Stimulated activated CD4-positive, alpha-beta T cell treated with anti-CD3 and anti-CD28 coated beads, Interleukin-12 subunit alpha, Interleukin-12 subunit beta, amount 100 ng/mL, for 4 hours (primary cell): ENCODE measurements at places on chromosomes 1 and 21.

DNA sequence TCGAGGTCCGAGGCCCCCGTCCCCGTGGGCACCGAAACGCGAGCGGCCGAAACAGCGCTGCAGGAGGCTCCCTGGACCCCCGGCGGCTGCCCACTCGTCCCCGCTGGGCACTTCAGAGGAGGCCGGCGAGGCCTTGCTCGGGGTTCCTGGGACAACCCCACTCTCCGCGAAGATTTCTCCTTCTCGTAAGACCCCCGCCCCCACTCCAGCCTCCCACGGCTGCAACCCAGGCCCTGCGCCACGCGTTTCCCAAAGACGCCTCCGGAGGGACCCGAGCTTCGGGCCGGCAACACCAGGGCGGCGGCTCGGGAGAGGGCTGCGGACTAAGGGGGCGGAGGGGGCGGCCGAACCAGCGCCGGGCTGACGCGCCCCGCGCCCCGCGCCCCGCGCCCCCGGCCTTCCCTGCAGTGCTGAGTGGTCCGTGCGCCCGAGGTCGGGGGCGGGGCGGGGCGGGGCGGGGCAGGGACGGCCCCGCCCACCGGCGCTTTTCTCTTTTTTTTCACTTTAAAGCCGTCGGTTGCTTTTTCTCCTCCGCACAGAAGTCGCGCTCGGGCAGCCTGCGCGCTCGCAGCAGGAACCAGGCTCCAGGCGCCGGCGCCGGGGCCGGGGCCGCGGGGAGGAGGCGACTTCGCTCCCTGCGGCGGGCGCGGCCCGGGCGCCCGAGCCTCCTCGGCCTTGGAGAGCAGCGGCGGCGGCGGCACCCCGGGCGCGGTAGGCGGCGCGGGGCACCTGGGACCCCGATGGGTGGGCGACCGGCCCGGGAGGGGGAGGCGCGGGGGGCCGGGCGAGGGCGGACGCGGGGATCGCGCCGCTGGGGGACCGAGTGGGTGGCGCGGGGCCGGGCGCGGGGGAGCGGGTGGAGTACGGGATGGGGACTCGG lies at the start of gene SPSB1:
Gene SPSB1 (plus strand): TSS at position 534 of the 880 bp plus-strand sequence. CDS start 62,998 bp downstream, outside the sequence.
- peak; percentile 62 for DNase-seq

DNA sequence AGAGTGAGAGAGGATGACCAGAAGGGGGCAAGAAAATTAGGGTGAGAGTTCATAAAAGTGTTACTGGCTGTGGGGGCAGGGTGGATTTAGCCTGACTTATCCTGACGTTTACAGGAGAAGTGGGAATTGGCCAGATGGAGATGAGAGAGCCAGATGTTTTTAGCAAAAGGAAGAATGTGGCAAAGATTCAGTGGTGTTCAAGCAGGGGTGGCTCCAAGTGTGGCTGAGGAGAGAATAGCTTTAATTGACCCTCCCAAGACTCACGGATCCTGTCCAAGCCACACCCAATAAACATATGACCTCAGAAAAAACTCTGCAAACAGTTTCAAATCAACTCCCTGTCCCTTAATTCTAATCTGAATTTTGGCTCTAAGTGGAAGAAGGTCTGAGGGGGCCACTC lies 35.2 kb upstream of the EDEM3 start:
- DNase-seq: no peak

GRCh38 chr1:44805311-44806024 lies 1.7 kb downstream of the DYNLT4 start:
- no peak for DNase-seq

DNA sequence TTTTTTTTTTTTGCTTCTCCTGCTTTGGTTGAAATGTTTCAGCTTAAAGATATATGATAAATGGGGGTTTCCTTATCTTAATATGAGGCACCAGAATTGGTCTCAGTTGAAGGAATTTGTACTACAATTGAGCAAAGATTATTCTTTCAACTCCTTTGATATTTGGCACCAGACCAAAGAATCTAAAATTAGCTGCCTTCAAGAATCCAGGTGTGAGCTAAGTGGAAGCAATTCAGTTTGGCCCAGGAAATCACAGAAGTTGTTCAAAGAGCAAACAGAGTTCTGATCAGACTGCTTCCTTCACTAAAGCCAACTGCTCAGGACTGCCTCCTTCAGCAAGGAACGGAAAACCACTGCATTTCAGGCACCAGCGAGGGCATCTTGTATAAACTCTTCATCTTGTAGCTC lies 68.3 kb upstream of the BCAR3 start:
- DNase-seq: no peak

- DNase-seq: no peak
These were observed 14.7 kb downstream of the CASQ2 start for GRCh38 chr1:115753830-115754229.

DNA sequence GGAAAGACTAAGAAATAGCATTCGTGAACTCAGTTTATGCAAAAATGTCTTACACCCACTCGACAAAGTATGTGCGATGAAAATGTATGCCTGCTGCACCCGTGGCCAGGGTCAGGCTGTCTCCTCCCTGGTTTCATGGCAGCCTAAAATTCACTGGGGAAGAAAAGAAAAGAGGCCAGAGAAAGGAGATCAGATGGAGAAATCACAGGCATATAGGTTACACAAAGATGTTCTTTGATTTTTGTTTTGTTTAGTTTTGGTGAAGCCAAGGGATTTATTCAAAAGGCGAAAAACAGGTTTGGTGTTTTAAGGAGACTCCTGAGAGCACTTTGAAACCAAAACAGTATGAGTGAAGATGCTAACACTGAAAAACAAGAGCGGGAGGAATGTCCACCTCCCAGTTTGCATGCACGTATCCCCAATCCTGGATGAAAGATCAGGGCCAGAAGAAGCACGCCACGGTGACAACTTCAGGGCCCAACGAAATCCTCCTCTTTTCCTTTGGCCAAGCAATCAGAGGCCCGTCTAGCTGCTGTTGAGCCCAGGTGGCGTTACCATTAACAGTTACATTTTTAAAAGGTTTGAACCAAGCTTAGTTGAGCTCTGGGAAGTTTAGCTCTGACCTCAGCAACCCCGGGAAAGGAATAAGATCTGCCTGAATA lies 992 bp upstream of the SSX2IP start:
- no peak for DNase-seq

- DNase-seq: no peak
These were observed 22.7 kb downstream of the NDUFS5 start for GRCh38 chr1:39048745-39049370.

DNA sequence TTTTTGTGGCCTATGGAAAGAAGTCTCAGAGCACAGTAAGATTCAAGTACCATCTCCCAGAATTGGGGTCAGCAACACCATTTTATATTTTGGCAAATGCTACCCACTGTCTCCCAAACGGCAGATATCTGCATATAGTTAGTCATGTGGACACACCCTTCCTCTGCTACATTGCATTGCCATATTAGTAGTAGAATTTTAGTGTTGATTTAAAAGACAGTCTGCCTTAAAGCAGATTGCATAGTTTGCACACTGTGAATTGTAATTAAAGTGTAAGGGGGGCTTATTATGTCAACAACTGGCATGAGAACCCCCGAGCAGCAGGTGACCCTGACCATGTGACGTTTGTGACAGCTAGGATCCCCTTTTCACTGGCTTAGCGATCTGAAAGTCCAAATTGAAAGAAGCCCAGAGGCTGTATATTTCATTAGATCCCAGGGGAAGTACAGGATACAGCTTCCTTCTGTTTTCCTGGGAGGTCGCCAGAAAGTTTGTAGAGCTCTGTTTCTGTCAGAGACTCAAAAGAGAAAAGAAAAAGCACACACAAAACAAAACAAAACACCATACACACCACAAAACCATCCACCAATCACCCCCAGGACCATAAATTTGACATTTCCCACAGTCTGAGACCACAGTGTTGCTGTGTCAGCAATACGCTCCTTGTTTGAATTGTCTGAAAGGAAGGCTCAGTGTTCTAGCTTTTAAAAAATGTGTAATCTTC lies 172.4 kb downstream of the NFIA start:
- no peak for DNase-seq

- DNase-seq: no peak
These were observed 40.3 kb downstream of the CD247 start for GRCh38 chr1:167477986-167478385.

DNA sequence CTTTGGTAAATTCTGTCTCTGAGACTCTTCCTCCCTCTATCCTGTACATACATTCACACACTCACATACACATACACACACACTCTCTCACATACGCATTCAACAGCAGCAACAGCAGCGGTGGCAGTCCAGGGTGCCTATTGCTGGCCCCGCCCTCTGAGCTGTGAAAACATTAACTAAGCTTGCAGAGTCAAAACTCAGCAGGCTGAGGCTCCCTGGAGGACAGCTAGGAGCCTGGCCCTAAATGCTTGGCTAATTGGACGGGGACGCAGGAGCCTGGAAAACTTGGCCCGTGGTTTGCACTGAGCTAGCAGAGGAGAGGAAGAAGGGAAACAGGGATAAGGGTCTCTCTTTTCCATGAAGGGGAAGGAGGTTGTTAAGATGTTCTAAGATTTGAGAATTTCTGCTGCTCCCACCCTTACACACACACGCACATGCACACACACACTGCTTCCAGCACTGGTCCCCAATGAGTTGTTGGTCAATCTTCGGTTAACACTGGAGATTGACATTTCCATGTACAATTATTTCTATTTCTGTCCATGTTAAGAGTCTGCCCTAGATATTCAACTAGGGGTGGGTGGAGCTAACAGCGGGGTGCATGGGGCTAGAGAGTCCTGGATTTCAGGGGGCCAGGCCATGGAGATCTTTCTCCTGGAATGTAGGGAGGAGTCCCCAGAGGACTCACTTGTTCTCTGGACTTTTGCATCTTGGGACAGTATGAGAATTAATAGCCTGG lies 94.2 kb downstream of the PLXNA2 start:
- no peak for DNase-seq

DNA sequence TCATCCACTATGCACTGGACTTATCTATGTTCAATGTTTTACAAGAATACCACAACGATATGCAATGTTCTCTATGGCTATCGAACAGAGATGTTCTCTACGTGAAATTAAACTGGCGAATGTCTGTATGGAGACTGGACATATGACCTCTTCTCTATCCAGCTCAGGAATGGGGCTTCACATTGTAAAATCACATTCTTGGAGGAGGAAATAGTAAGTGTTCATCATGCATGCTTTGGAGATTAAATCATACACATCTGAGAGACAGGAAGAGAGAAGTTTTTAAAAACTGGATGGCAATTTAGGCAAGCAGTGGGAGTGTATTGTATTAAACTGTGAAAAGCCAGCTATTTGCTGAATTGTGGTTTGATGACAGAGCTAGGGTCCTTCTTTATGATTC lies 47.9 kb upstream of the RGL1 start:
- no peak for DNase-seq

- DNase-seq: no peak
These were observed 52.0 kb downstream of the TRIM11 start for GRCh38 chr1:228354390-228355320.

DNA sequence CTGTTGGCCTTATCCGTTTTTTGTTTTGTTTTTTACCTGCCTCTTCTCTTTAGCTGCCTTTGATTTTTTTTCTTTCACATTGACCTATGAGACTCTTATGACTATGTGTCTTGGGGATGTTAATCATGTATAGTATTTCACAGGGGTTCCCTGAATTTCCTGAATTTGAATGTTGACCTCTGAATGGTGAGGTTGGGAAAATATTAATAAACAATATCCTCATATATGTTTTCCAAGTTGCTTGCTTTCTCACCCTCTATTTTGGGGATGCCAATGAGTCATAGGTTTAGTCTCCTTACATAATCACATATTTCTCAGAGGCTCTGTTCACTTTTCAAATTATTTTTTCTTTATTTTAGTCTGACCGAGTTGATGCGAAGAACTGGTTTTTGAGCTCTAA lies 29.6 kb downstream of the GBP5 start:
- no peak for DNase-seq

DNA sequence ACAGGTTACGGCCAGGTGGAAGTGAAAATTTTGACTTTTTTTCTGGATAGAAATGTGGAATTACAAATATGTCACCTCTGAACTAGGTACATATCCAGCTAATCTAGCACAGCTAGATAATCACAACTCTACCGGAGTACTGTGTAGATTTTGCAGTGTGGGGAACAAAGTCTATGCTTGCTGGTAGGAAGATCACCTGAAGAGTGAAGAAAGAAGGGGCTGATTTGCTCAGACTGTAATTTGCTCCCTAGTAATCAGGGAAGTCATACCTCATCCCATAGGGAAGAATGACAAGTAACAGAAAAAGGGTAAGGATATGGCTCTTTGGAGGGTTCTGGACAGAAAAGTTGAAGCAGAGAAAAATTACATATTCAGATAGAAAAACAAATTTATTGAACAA lies 319.6 kb upstream of the TMPRSS15 start:
- DNase-seq: no peak

DNA sequence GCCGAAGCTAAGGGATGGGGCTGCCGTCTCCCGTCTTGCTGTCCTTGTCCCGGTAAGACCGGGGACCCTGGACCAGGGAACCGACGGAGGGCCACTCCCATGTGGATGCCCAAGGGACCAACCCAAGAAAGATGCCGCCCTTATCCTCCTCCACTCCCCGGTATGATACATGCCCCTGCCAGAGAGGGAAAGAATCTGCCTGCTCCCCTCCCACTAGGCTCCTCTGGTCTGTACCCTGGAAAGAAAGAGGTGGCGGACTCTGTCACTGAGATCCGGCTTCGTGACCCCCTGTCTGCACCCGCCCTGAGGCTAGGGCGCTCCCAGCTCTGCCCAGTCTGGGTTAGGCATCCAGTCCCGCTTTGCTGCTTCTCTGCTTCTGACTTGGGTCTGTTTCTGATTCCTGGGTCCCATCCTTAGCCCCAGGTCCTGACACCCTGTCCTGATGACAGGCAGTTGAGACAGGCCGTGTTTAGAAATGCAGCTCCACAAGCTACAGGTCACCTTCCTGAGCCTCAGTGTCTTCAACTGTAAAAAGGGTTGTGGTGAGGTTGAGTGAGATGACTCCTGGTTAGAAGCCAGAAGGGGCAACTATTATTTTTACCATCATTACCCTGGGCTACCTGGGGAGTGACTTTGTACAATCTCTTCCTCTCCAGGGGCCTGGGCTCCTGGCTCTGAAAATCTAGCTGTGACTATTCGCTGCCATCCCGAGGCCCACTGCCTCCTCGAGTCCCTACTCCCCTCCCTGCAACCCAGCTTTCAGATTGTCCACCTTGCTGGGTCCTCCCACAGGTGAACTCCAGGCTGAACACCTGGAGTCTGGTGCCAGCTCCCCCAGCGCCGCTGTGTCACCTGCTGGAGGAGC lies 3.7 kb downstream of the MATN1 start:
- no peak for DNase-seq

DNA sequence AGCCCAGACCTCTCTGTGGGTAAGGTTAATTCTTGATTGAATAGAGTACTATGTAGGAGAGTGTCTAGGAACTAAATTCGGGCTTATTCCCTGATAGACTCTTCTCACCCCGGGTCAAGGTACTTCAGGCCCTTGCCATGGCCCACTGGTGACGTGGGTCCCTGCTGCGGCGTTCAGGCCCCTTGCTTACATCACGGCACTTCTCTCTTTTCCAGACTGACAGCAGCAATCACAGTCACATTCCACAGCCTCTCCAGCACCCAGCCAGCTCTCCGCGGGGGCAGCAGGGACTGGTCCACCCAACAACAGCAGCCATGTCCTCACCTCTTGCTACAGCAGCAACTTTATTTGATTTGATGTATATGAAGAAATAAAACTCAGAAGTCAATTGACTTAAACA lies 401.2 kb upstream of the VAMP3 start:
- no peak for DNase-seq
